ENCODE measurements at places on chromosomes 16 and 17. TPM values are rescaled to one million over a fixed set of nuclear protein-coding genes. Genes with fewer than 3 reads are reported as not detected.

The DOC2B gene
- total RNA-seq = 0.45 TPM

GRCh38 chr16:65120831-65121721 is 787 bp downstream of the CDH11 start:
- no peak for ATAC-seq

- no peak for ATAC-seq
Observed at GRCh38 chr17:78745407-78746088, 36.5 kb downstream of the CYTH1 start.

The MYH13 gene
- total RNA-seq = not detected

GRCh38 chr17:15346066-15346595 is 4.7 kb upstream of the TEKT3 start:
- no peak for ATAC-seq

GRCh38 chr16:67296420-67296819 is 17.1 kb downstream of the PLEKHG4 start:
- no peak for ATAC-seq

The NDUFAF8 gene
- 68.0 TPM for total RNA-seq

GRCh38 chr16:11681976-11682654 is 13.9 kb downstream of the SNN start:
- ATAC-seq = no peak

- ATAC-seq = no peak
Observed at GRCh38 chr17:34582901-34583245, 3.5 kb downstream of the TMEM132E start.

- no peak for ATAC-seq
Observed at GRCh38 chr16:24117680-24118079, 138.5 kb upstream of the CACNG3 start.

DNA sequence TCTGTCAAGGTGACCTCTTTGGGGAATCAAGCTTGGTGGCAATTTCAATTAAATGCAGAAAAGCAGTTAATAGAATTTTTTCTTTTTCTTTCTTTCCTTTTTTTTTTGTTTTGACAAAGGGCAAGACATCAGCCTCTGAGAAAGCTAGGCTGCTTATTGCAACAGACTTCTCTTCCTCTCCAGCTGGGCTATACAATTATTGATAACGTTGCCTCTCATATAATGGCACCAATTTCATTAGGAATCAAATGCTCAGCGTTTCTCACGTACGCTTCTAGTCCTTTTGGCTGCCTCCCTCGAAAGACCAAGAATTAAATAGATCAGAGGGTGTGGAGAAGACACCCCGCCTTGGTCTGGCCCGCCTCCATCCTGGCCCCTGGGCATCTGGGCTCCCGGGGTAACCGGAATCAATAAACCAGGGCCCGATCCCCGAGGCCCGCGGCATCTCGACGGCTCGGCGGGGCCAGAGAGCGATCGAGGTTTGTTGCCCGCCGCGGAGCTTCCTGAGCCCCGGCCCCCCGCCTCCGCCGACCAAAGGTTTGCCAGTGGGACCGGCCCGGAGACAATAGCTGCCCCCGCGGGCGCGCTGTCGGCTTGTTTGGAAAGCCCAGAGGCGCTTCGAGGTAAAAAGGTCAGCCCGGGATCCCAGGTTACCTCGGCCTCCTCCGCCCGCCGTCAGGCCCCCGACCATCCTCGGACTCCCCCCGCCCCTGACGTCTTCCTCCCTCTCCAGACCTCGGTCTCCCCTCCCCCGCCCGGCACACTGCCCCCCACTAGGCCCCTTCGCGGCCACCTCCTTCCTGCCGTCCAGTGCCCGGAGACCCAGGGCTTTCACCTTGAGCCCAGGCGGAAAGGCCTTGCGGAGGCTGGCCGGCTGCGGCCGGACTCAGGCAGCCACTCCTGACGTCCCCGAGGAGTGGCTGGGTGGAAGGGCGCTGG is 3.9 kb downstream of the HOXB1 start:
- ATAC-seq = no peak

DNA sequence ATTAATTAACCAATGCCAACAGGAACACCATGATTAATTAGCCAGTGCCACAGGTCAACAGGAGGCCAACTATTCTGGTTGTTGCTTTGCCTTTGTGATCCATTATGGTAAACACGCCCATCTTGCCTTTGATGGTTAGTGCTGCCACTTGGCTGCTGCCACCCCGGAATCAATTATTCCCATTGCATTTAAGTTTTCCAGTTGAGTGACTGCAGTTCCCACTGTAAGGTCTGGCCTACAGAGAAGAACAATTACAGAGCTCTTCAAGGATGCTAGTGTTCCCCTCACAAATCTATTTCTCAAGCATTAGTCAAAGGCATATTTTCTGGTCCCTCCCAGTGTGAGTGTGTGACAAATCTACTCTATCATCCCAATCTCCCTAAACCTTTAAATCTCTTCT is 7.1 kb upstream of the CLEC19A start:
- no peak for ATAC-seq

DNA sequence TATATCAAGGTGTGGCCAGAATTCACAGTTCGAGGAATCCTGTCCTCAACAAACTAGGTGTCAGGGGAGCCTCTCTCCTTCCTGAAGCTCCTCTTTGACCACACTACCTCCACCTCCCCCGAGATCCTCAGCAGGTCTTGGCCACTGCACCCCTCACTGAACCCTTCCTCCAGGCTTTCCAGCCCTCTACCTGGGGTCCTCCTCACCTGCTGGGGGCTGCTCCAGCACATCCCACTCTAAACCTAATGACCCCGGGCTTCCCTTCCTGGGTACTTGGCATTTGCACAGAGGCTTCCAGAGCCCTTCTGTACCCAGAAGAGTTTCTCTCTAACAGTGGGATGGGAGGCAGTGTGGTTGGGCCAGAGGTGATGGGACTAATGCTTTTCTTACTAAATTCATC is 9.7 kb downstream of the SLC6A2 start:
- no peak for ATAC-seq

DNA sequence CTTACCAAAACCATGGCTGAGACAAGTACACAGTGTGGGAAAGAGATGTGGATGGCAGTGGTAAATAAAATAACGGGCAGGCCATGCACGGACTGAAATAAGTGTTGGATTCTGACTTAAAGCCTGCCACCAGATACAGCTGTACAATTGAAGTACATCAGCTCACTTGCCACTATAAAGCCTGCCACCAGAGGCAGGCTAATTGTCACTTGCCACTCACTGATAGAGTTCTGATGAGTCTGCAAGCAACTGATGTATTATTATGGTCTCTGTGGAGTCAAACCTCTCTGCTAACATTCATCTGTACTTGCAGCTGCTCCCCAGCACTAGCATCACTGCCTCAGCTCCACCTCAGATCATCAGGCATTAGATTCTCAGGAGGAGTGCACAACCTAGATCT is 93.0 kb downstream of the CYTH1 start:
- ATAC-seq = no peak

DNA sequence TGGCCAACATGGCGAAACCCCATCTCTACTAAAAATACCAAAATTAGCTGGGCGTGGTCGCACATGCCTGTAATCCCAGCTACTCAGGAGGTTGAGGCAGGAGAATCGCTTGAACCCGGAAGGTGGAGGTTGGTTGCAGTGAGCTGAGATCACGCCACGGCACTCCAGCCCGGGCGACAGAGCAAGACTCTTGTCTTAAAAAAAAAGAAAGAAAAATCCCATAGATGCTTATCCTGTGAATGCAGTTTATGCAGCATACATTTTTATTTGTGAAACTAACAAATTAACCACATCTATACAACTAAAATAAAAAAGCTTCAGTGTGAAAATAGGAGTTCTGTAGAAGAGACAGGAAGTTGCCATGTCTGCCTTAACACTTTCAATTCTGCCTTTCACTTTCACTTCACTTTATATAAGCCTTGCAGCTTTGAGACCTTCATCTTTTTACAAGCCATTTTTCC is 7.1 kb downstream of the IGSF6 start:
- ATAC-seq = peak; percentile 43

DNA sequence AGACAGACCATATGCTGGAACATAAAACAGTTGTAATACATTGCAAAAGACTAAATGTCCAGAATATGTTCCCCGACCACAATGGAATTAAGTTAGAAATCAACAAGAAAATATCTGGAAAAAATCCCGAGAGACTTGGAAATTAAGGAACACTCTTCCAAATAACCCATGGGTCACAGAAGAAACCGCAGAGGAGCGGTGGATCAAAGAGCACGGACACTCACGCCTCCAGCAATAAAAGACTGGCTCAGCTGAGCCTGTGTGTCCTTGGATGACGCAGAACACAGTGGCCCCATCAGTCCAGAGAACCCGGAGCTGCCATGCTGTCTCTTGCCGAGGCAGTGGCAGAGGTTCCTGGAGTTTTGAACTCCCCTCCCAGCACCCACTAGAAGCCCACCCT is 30.9 kb upstream of the FOXF1 start:
- ATAC-seq = no peak

DNA sequence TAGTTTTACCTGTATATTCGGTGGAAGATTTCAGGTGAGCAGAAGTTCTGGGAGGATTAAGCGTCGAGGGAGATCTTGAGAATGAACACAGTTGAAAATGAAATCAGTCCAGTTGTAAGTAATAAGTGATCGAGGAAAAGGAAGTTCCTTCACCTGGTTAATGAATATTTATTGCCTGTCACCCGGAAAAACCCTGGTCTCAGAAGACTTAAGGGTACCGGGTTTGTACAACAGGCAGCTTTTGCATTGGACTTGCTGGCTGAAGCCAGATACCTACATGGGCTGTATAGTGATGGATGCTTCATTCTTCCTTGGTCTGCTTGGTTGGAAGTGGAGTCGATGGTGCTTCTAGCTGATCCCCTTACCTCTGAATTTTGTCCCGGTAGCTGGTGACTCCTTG is 72.7 kb downstream of the PRKCA start:
- ATAC-seq = no peak

DNA sequence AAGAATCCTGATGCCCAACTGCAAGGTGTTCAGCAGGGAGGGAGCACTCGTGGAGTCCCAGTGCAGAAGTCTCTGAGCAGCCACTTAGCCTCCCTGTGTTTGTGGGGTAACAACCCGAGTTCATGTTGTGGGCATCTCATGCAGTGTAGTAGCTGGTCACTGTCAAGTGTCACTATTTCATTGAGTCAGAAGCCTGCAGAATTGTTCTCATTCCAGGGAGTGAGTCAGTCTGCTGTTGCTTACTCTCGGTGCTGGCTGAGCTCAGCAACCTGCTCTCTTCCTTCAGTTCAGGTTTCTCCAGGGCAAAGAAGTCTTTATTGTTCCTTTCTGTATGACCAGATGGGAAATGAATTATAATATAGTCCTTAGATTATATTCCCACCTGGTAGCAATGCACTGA is 24.1 kb downstream of the HMOX2 start:
- ATAC-seq = peak; percentile 91

The EVPLL gene
- not detected for total RNA-seq

GRCh38 chr17:17902877-17903276 is 66.1 kb upstream of the SREBF1 start:
- ATAC-seq = no peak

DNA sequence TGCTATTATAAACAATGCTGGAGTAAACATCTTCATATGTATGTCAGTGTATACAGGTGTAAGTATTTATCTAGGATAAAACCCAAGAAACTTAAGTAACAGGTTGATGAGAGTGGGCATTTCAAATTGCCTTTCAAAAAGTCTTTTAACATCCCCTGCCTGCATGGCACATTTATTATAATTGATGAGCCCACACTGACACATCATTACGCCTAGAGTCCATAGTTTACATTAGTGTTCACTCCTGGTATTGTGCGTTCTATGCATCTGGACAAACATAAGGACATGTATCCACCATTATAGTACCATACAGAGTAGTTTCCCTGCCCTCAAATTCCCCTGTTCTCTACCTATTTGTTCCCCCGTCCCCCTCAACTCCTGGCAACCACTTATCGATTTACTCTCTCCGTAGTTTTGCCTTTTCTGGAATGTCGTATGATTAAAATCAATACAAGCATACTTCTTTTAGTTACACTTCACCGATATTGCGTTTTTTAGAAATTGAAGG is 53.7 kb downstream of the NACA2 start:
- ATAC-seq = no peak

GRCh38 chr17:40355123-40355803 is 9.3 kb downstream of the GJD3 start:
- ATAC-seq = peak; percentile 64

GRCh38 chr16:6573577-6573976 is 759.1 kb upstream of the RBFOX1 start:
- ATAC-seq = no peak

- no peak for ATAC-seq
Observed at GRCh38 chr17:49588312-49588711, 12.6 kb downstream of the NXPH3 start.

The DHRS7B gene
- 7.3 TPM for total RNA-seq

GRCh38 chr17:38619451-38619795 is 13.7 kb upstream of the SRCIN1 start:
- ATAC-seq = no peak

DNA sequence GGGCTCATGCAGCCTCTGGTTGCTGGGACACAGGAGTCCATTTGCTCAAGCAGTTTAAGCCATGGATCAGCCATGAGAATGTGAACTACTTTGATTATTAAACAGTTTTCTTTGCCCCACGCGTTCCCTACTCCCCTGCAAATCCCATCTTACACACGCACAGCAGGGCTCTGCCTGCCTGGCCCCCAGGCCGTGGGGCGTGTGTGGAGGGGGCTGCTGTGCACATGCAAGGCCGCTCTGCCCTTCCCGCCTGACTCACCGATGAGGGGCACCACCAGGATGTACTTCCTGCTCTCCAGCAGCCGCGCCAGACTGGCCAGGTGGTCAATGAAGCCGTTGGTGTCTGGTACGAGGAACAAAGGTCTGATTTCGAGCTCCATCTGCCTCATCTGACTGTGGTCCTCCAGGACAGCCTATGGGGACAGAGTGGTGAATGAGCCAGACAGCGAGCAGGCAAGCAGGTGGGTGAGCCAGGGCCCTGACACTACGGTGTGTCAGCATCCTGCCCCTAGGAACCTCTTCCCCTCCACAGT is 13.7 kb downstream of the HIC1 start:
- peak; percentile 26 for ATAC-seq

DNA sequence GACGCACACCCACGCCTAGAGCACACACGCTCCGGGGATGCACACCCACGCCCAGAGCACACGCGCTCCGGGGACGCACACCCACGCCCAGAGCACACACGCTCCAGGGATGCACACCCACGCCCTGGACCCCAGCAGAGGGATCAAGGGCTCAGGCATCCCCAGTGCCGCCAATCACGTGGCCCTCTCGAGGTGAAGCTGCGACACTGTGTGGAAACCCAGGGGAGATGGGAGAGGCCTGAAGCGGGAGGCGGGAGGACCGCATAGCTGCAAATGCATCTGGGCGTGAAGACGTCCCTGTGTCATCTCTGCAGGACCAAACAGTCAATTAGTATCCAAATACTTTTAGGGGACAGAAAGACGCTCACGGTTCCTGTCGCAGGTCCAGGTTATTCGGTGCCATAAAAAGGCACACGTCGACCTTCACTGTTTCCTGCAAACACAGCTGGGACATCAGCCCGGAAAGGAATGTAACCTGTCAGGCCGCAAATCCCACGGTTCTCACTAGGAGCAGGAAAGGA is 56.4 kb downstream of the TBC1D16 start:
- ATAC-seq = no peak

The WSCD1 gene
- total RNA-seq = not detected

The CES4A gene
- 43.5 TPM for total RNA-seq

The NTN1 gene
- 0.87 TPM for total RNA-seq

Data from activated T-helper 17 cell treated with anti-CD3 and anti-CD28 coated beads, Interleukin-2, amount 50 U/mL, for 72 hours (primary cell).